ENCODE measurements at places on chromosomes 5 and 9.

DNA sequence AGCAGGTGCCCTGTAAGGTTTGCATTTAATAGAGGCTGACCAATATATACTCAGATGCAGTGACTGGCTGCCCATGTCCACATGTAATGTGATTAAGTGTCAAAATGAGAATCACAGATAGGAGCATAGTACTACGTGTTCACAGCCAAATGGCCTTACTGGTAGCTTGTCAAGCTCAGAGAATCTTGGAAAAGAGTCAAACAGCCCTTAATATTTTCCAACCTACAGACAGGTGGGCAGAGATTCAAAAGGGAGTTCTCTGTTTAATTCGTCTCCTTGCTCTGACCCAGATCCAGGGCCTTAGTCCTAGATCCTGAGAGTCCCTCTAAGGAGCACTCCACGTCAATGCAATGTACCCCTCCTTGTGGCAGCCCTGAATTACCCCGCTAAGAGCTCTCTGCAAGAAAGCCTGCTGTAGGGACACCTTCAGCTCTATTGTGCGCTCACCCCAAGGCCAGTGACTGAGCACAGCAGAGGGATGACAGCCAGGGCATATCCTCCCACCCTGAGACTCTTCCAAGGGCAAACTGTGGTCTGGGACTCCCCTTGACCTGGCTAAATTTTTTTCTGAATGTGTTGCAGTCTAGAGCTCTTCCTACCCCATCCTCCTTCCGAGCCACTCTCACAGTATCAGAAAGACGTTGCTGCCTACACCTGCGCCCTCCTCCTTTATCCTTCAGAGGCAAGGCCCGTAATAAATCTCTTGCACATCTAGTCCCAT, 159.2 kb downstream of the SNCAIP start:
- DNase-seq = no peak

- no peak for DNase-seq
Observed at GRCh38 chr5:124528838-124529237, 217.6 kb downstream of the ZNF608 start.

GRCh38 chr5:66840511-66841013, 244.4 kb downstream of the MAST4 start:
- peak; percentile 87 for DNase-seq

DNA sequence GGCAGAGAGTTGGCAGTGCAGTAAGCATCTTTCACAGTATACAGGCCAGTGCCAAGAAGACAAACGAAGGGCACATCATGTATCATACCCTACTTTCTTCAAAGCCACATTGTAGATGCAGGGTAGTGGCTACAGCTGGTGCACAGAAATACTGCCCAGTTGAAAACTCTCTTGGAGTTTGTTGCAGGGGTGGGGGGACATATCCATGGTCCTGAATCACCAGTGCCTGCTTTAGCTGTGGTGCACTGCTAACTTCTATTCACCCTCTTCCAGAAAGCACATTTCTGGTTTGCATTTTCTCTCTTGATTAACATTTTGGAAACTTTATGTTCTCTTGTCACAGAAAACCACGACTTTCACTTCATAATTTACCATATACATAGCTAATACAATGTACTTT, 196.6 kb downstream of the PAPPA start:
- DNase-seq = no peak

- DNase-seq = no peak
Observed at GRCh38 chr9:10172476-10172875, 440.3 kb downstream of the PTPRD start.

DNA sequence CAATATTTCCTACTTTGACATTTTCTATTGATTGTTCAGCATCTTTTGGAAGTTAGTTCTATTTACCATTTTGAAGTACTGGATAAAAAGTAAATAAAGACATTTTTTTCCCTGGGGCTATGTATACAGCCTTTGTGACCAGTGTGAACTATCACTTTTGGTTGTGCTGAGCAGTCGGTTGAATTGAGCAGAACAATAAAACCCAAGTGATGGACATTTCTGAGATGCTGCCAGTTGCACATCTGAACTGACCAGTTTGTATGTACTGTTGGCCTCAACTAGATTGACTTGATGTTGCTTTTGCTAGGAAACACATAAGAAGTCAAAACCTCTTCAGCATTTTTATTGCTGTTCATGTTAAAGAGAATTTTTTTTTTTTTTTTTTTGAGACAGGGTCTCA, 260.2 kb upstream of the EFNA5 start:
- no peak for DNase-seq

DNA sequence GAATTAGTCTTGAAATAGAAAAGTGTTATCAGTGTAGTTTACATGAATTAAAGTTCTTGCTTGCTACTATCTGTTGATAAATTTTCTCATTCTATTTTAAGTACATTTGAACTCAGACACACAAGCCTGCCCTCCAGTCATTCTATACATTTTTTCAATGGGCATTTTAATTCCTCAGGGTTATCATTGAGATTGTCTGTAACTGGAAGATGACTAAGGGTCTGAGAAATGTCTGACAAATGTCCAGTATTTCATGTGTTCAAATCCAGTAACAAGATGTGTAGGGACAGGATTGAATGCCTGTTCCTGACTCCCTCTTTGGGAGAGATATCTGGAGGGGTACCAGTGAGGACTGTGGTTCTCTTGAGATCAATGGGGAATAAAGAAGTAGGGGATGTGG, 223.9 kb upstream of the ADAMTSL1 start:
- DNase-seq = no peak

DNA sequence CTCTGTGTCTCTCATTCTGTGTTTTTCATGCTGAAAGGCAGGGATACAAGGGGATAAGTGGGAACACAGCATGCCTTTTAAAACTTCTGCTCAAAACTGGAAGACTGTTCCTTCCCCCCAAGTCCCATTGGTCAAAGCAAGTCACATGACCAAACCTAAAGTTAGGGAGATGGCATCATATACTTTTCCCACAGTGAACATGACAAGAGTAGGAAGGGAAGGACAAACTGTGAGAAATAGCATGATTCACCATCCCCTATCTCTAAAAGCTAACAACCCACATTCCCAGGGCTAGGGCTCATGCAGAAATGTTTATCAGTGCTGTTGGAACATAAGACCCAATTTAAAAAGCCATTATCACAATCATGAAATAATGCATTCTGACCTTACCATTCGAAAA, 24.2 kb upstream of the SHISAL2B start:
- DNase-seq = no peak

DNA sequence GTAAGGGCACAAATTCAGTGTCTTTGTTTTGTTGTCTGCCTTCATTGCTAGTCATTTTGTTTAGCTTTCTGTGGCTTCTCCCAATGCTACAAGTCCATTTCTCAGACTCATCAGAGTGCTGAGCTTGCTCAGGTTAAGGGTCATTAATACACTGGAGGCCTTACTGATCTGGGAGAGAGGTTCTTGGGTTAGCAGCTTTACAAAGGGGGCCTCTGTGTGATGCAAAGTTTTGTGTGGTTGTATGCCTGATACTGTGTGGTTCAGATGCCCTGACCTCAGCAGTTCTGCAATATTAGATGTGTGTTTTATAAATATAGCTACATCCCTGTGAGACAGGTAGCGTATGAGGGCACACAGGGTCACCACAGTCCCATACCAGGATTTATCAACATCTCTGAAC, 34.8 kb upstream of the SMARCA2 start:
- DNase-seq = no peak

- no peak for DNase-seq
Observed at GRCh38 chr5:180782748-180783147, 19.9 kb downstream of the MGAT1 start.

- DNase-seq = no peak
Observed at GRCh38 chr5:555058-555623, 30.9 kb upstream of the SLC9A3 start.

DNA sequence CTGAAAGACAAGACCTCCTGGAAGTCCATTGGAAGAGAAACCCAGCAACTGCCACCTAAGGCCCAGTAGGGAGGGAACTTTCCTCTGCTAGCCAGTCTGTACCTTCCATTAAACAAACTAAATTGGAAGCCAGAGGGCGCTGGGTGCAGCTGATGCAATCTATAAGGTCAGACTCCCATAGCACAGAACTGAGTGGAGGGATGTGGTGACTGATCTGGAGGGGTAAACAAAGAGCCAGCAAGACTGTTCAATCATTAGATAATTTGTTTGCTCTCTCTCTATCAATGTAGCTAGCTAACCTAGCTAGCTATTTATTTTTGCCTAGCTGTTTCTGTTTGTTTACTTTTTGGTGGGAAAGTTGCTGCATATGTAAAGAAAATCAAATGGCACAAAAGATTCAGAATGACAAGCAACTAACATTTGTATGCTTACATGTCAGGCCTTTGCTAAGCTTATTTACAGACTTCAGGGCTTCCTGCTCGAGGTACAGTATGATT, 291.8 kb upstream of the DAB2 start:
- DNase-seq = peak; percentile 47

DNA sequence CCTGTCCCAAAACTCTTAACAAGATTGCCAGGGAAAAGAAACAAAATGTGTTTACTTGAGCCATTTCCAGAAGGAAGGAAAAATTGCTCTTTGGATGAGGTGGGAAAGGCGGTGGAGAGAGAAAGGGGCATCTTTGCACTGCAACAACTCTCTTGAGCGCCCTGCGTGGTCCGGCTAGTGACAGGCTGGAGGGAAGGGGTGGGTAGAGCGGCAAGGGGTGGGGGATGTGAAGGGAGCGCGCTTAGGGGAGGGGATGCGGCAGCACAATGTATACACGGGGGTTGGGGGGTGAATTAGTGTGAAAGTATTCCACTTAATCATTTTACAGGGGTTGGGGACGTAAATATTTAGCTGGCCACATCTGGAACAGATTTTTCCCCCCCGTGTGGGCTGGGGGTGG, 1.3 kb downstream of the FGF10 start:
- DNase-seq = no peak

GRCh38 chr9:107249131-107249533, 33.9 kb upstream of the RAD23B start:
- DNase-seq = no peak

DNA sequence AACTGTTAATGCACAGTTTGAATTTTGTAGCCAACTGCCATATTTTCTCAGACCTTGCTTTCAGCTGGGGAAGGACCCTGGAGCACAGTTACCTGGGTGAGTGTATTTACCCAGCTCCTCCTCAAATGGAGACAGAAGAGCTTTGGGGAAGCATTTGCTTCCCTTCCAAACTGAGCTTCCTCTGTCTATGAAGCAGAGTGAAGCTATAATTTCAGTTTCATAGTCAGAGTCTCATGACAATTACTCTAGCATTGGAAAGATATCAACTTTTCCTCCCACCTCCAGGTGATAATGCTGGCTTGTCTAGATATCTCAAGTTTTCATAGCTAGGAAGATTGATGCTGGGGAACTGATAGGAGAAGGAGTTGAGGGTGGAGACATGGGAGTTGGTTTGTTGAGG, 406.4 kb upstream of the CLINT1 start:
- no peak for DNase-seq

DNA sequence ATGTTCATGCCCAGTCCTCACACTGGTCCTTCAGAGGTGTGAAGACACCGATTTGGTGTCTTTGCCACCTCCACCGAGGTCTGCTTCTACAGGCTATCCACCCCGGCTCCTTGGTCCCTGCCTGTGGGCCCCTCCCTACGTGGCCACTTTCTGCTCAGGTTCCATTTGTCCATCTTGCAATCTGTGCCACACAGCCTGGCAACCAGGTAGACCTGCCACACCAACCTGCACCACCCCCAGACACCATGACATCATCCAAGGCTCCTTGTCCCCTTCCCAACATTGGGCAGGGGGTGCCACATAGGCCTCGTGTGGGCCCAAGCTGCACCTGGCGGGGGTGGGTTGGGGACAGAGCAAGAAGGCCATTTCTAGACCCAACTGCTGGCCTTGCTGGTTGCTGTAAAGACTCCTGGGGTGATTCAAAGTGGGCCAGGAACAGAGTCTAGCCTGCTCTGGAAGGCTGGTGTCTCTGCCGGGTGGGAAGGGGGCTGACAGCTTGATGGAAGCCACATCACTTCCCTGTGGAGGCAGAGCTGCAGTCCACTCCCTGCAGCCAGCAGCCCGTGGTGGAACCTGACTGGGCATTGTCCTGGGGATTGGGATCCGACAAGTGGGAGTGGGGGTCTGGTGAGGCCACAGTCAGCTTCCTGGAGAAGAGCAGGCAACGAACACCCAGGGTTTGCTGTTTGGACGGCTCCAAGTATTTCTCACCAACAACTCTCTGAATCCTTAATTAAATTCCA, 65.8 kb upstream of the SLC25A51 start:
- DNase-seq = no peak

- DNase-seq = no peak
Observed at GRCh38 chr5:78922879-78923621, 62.1 kb downstream of the ARSB start.

DNA sequence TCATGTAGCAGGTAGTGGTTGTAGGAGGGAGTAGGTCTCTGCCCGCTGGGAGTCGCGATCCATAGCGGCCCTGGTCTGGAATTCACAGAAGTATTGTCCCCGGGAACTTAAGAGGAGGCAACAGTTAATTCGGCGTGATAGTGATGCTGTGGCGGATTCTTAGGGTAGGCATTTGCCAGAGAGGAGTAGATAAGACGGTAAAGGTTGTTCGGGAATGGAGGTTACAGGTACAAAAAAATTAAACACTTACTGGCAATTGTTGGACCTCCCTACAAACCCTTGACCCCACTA, 679 bp downstream of the SMC5 start:
- DNase-seq = no peak

DNA sequence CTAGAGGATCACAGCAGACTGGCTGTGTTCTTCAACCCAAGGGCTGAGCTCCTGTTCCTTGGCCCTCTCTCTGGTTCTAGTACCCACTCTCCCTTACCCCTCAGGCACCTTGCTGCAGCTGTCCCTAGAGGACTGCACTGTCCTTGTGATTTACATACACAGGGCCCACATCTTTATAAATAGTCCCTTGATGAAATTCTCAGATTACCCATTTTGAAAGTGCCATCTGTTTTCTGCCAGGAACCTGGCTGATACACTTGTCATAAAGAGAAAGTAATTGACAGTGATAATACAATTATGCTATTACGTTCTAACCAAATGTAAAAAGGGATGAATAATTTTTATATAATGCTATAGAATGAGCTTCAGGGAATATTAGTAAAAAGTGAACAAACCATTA, 16.5 kb upstream of the SPARC start:
- no peak for DNase-seq

- no peak for DNase-seq
Observed at GRCh38 chr5:136094913-136095641, 37.6 kb upstream of the SMAD5 start.

- no peak for DNase-seq
Observed at GRCh38 chr5:88954511-88954910, 71.5 kb upstream of the MEF2C start.

DNA sequence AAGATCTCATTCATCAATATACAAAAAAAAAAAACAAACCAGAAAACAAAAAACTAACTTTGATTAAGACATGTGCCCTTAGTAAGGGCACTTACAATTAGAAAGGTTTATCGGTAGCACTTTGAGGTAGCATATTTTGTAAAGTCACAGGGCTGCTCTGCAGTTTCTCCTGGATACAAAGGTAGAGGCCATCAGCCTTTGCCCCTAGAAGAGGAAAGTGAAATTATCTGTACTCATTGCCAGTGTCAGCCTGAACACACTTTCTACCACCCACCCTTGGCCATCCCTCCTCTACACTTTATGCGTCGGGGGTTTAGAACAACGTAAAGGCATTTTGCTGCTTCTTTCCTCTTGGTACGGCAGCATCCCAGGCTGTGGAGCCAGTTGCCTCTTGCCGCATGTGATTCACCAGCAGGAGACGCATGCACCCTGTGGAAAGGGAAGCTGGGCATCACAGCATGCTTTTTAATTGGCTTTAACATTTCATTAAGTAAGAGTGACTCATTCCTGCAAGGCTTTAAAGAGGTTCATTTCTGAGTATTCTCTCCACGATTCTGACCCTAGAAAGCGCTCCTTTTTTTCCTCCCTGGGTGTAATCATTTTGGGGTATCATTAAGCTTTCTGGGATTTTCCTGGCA, 84.6 kb downstream of the CEMIP2 start:
- peak; percentile 55 for DNase-seq

GRCh38 chr5:176762489-176762888, 47.9 kb upstream of the UNC5A start:
- DNase-seq = no peak
